ENCODE measurements at places on chromosomes 6 and 20.
A peak's percentile ranks its signal among the peaks of the same experiment; 100 is the strongest.

GRCh38 chr6:119728935-119729334 is 379.4 kb upstream of the MAN1A1 start:
- no peak for DNase-seq

DNA sequence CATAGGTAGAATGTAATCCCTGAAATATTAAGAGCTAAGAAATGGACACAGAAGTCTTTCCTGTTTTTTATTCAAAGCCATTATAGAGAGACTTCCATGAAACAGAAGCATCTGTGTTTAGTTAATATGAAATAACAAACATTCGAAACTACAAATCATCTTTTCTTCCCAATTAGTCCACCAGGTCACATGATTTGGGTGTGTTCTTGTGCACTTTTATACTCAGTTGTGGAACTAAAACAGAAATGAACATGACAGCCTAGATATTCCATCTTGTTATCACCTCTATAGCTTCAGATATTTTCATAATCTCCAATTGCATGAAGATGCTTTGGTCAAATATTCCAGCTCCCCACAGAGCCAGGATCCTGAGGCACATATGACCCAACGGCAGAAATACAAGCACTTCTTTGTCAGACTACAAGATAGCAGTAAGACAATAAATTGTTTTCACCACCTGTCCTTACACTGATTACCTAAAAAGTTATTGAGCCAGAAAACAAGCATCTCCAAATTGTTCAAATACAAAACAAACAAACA is 116.8 kb upstream of the BEND6 start:
- DNase-seq, result peak; percentile 35

- peak; percentile 88 for DNase-seq
Observed at GRCh38 chr6:16949716-16950115, 152.1 kb upstream of the STMND1 start.

DNA sequence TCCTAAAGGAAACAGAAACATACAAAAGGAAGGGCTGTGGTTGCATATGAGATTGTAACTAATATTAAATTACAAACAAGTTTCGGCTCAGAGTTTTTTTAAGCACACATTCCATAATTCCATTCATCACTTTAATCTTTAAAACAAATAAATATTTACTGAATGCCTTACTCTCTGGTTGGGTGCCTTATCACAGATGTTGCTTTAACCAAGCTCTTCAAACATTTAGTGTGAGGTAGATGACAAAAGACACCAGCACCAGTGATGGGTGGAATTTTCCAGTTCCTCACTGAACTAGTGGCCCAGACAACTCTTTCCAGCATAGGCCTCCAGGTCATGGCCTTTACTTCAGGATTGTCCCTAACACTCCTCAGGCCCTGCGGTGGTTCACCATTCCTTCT is 58.7 kb downstream of the ARHGAP18 start:
- no peak for DNase-seq

GRCh38 chr6:85416049-85416448 is 33.8 kb upstream of the NT5E start:
- DNase-seq, result peak; percentile 38

- peak; percentile 89 for DNase-seq
Observed at GRCh38 chr6:159193923-159194322, 24.7 kb downstream of the FNDC1 start.

DNA sequence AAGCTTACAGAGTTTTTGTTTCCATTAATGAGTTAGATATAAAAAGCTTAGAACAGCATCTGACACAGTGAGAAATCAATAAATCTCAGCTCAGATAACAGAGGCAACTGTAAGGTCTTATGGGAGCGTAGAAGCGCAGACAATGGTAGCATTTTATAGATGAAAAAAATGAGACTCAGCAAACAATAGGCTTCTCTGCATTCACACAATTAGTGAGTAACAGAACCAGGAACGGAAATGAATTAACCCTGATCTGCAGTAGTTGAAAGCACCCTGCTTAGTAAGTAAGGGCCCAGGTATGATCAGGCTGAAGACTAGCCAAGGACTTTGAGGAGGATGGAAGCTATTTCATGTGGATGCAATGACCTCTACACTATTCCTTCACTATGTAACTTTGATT is 147.2 kb upstream of the EYA4 start:
- DNase-seq, result no peak

- DNase-seq, result peak; percentile 51
Observed at GRCh38 chr6:143159001-143159400, 98.3 kb downstream of the AIG1 start.

GRCh38 chr6:24106291-24106690 is 19.7 kb upstream of the NRSN1 start:
- no peak for DNase-seq

DNA sequence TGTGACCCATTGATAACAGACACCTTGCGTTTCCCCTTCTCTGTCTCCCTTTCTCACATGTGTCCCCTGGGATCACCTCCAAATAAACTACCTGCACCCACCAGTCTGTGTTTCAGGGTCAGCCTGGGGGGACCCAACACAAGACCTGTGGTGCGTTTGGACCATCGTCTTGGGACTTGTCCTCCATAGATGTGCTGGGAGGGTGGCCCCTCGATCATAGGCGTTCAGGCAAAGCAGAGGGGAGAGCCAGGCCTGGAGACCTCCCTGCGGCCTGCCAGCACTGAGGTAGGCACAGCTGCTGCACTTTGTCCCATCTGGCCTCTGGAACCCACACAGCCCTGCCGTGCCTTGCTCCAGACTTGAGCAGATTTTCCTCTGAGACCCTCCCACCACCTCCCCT is 18.1 kb downstream of the CST9 start:
- no peak for DNase-seq

DNA sequence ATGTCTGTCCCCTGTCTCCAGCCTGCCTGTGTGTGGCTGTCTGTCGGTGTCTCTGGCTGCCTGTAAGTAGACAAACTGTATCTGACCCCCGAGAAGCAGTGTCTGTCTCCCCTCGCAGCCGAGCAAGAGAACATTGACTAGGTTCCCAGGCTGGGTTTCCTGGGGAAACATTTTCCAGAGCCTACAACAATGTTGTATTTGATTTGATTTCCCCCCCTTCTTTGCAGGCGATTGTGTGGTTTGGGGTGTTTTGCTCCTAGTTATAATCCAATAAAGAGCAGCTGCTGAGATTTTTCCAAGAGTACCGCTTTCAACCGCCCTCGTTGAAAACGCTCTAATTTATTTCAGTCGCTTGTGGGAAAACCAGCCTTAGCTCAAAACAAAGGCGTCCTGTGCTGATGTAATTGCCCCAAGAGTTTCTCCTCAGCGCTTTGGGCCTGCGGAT is 92.6 kb downstream of the CDC5L start:
- DNase-seq, result peak; percentile 49

DNA sequence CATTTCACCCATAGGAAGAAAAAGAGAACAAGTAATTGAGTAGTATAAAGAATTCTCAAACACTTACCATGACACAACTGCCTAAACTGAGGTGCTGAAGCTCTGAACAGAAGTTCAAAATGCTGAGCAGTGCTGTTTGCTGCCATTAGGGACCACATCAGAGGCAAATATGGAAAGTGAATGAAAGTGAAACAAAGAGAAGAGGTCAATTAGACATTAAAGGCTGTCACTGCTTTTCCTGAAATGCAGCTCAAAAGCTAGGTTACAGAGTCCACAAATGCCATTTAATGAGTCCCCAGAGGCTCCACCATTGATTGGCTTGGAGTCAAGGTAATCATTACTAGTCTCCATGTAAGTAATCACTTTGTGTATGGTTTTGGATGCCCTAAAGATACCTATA is 46.1 kb downstream of the POU3F2 start:
- no peak for DNase-seq

GRCh38 chr6:126720304-126720703 is 380.4 kb downstream of the CENPW start:
- DNase-seq, result no peak

DNA sequence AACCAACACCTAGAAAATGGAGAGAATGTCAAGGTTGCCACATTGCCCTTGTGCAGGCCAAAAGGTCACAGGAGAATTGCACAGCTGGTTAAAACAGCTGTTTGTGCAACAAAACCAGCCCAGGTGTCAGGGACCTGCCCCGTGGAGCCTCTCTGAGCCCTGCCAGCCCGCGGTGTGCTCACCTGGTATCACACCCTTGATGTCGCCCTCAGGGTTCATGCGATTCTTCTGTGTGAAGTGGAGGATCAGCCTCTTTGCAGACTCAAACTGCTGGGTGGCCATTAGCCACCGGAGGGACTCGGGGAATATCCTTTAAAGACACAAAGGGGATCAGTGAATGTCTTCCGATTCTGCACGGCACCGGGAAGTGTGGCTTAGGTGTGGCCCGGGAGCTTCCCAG is 39.2 kb downstream of the PSMG4 start:
- DNase-seq, result no peak

- DNase-seq, result peak; percentile 88
Observed at GRCh38 chr6:23180504-23181293, 611.3 kb downstream of the HDGFL1 start.

DNA sequence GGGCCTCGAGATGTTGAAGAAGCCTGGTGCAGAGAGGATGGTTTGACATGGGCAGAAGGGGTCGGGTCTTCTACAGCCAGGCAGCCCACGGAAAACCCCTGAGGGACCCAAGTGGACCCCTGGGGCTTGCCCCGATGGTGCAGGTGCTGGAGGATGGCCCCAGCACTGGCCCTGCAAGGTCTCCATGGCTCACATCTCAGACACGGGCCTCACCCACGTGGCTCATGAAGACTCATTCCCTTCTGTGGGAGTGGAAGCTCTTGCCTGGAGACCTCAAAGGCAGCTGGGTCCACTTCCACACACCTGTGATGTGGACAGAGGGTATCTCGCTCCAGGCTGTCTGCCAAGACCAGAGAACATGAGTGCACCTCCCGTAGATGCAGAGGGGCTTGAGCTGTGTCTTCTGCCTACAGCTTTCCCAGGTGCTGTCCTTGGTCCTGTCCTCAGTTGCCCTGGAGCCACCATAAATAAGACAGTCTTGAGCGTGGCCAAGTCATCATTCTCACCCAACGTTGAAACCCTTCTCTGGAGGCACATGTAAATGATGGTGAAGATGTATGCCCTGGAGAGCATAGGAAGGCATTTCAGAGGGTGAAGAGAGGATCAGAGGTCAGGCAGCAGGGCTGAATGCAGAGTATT is 108.0 kb downstream of the SYNDIG1 start:
- DNase-seq, result no peak

GRCh38 chr20:60986506-60987156 is 265.4 kb upstream of the CDH4 start:
- DNase-seq, result no peak

DNA sequence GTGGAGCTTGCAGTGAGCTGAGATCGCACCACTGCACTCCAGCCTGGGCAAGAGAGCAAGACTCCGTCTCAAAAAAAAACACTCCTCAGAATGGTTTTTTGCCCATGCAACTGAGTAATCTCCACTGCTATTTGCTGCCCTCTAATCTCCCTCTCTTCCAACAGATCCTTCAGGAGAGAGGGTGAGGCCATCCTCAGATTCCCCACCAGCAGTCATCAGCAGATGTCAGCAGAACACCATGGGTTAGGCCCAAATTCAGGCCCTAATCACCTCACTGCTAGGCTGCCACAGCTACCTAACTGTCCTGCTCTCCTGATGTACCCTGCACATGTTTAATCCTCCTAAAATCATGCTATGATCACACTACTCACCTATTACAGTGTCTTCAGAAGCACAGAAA is 63.2 kb upstream of the BEND6 start:
- peak; percentile 63 for DNase-seq

DNA sequence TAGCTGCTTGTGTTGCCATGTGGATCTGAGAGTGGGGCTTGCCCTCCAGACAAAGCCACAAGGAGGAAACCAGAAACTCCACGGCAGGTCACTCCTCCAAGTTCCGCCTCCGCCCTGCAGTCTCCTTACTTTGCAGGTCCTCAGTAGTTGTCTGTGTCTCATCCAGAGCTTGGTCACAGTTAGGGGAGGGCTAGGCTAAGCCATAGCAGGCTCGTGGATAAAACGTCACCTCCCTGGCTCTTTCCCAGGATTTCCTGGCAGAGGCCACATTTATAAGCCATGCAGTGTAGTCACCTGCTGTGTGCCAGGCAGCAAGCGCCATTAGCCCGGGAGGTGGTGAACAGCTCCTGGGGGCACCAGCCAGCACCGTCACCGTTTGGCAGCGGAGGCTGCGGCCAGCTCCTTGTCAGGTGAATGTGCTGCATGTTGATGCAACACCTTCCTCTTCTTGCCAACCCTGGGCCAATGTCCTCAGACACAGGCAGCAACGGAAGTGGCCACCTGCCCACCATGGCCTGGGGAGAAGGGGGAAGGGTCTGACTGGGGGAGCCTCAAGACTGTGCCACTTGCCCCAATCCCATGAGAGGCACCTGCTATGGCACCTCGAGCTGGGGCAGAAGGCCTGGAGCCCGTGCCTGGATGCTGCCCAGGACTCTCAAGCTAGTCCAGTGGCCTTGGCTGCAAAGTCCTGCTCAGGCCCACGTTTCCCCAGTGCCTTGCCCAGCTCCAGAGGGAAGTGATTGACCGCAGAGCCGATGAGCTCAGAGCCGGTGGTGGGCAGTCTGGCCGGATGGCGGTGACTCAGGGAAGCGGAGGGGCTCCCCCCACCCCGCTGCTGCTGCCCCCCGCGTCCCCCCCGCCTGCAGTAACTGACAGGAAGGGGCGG is 39.0 kb upstream of the SLCO4A1 start:
- DNase-seq, result peak; percentile 36

- peak; percentile 74 for DNase-seq
Observed at GRCh38 chr6:150403458-150404246, 34.8 kb downstream of the IYD start.

GRCh38 chr20:15623215-15623614 is 950.0 kb downstream of the KIF16B start:
- DNase-seq, result no peak

- DNase-seq, result no peak
Observed at GRCh38 chr20:38997622-38998021, 35.5 kb downstream of the DHX35 start.

GRCh38 chr20:59789686-59790085 is 143.8 kb downstream of the SYCP2 start:
- DNase-seq, result no peak

DNA sequence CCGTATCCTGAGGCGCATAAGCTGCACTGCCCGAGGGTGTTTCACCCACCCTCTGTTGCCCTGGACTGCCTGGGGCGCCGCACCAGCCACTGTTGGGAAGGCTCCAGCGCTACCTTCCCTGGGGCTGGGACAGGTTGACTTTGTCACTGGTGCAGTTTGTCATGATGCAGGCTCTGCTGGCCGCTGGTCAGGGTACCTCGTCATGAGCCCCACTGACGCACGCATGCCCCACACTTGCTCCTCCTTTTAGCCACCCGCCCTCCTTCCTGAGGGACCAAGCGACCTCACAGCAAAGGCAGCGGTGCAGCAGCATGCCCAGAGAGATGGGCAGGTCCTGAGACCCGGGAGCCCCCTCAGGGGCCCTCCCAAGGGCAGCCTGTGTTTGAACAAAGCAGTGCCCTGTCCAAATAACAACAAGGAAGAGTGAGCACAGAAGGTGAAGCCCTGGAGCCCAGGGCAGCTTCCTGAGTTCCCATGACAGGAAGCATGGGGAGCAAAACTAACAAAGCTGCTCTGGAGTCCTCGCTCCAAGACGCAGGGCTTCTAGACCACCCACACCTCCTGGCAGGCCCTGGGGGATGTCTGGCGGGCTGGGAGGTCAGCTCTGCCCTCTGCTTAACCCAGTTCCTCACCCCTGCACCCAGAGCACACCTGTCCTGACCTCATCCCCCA is 50.1 kb upstream of the SMOC2 start:
- no peak for DNase-seq

GRCh38 chr20:2246069-2246491 is 49.7 kb upstream of the TGM3 start:
- DNase-seq, result peak; percentile 41

All from AG10803 (cell line).